AG09319 (cell line): ENCODE measurements at places on chromosomes 2 and 18.

GRCh38 chr2:92073036-92073814 is 2798.0 kb upstream of the TEKT4 start:
- DNase-seq, result no peak

DNA sequence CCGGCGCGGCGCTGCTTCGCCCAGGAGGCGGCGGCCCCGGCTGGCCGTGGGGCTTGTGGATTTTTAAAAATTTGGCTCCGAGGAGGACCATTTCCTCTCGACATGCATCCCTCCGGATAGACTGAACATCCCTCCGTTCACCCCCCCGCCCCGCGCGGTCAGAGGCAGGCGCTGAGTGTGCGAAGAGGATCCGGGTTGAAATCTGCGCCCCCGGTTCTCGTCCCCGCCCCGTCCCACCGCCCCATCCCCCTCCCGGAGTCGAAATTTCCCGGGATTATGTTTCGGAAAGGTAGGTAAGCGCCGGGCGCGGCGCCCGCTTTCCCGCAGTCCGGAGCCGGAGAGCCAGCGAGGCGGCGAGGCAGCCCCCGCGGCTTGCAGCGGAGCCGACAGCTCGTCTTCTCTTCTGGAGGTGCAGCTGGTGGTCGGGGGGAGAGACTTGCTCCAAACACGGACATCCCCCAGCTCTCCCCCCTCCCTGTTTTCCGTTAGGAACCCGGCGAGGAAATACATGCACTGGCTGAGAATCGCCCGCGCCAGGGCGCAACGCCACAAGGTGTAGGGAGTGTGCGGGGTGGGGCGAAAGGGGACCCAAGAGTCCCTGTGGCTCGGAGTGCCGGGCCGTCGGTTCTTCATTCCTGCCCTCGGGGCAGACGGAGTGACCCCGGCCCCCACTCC is at the start of gene PRKCE:
PRKCE (plus strand) TSS at position 261 of the 675 bp plus-strand sequence.
- DNase-seq, result no peak

GRCh38 chr2:8684540-8684877 is 2.7 kb downstream of the ID2 start:
- DNase-seq, result no peak

DNA sequence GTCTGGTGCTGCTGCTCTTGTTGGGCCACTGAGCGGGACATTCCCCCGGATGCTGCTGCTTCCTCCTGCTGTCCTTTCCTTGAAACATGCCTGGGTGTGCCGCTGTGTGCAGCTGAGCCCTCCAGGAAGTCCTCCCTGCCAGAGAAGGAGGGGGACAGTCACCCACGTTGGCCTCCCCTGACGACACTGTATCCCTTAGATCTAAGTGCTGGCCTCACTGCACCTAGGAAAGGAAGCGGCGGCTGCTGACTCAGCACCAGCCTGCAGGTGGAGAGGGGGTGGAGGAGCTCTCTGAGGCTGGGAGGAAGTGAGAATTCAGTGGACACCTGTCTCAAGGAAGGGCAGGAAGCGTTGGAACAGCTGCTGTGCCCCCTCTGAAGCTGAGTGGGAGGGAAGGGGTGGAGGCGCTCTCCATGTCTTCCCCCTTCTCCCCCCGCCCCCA is 239.8 kb downstream of the HAUS1 start:
- DNase-seq, result no peak

- no peak for DNase-seq
Observed at GRCh38 chr2:111058264-111058663, 62.5 kb upstream of the BCL2L11 start.

GRCh38 chr18:58965291-58966004 is 100.8 kb downstream of the ZNF532 start:
- no peak for DNase-seq
